ENCODE measurements at places on chromosomes 12 and 14.
A peak's percentile ranks its signal among the peaks of the same experiment; 100 is the strongest.

DNA sequence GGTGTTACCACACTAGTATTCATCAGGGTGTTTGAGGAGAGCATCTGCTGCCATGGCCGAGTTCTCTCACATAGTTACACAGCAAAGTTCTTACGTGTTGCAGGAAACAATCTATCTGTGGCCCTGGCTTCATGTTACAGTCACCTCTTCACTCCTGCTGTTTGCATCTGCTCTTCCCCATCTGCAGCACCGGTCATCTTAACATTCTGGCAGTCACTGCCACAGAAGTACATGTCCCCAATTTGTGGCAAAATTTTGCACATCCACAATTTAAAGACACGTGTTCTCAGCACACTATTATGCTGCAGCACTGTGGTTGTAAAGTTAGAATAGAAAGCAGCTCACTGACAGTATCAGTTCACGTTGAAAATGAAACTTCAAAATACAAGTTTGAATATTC lies 23.2 kb downstream of the MAPK1IP1L start:
- DNase-seq, result no peak

- DNase-seq, result no peak
These were observed 411 bp downstream of the TTLL5 start for GRCh38 chr14:75661499-75661814.

DNA sequence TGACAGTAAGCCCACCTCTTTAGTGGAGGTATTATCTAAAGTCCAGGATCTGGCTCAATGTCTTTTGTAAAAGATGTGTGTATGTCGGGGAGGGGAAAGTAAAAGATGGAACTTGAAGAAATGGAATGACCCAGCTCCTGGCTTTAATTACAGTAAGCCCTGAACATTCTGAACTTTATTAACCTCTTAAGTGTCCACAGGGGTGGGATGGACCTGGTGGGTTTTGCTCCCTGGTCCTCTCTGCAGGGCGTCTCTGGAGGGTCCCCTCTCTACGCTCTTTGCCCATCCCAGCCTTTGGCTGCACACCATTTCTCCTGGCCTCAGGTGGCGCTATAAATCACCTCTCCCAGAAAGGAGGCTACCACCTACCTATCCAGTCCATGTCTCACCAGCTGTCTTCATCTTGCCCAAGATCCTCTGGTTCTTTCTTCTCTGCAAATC lies 3.7 kb upstream of the CISTR start:
- no peak for DNase-seq

- DNase-seq, result no peak
These were observed 54.5 kb upstream of the ALX1 start for GRCh38 chr12:85225501-85225900.

GRCh38 chr14:68113343-68113930 lies 293.9 kb downstream of the RAD51B start:
- no peak for DNase-seq

- peak; percentile 77 for DNase-seq
These were observed 718.8 kb upstream of the TMEM132C start for GRCh38 chr12:127548123-127548553.

DNA sequence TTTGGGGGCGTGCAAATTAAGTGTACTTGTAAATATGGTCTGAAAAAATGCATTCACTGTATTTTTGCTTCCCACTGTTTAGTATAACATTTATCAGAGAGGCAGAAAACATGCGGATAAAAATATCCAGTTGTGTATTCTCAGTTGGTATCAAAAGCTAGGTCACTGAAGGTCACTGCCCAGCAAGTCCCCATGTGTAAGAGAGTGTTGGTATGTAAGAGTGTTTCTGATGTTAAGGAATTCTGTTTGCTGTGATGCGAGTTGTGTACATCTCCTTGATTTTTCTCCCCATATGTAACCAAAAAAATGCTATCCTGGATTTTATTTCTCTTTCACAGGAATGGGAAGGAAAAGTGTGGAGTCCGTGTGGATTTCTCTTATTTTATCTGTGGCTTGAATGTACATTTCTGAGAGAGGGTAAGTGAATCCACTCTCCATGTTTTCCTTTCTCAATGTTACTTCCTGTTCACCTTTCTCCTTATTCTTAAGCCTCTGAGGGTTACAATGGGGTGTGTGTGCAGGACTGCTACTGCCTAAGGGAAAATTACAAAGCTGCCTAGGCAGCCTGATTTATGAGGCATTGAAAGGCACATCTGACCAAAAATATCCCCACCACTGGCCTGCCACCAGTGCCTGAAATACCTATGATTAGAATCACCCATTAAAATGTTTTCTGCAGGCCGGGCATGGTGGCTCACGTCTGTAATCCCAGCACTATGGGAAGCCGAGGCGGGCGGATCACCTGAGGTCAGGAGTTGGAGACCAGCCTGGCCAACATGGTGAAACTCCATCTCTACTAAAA lies 97.9 kb upstream of the USP44 start:
- no peak for DNase-seq

DNA sequence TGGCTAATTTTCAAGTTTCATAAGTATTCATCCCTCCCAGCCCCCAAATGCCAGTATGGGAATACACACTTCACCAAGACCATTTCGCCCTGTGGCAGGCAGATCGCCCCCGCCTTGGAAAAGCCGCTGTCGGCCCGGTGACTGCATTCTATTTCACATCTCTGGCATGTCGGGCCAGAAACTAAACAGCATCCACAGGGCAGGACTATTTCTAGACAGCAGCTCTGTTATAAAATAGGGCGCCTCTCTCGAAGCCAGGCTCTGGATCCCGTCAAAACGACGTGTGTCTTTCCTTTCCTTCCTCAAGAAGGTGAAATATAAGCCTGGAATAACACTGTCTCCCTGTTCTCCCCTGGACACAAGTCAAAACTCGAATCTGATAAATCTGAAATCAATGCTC lies 56.8 kb downstream of the GSC start:
- DNase-seq, result no peak

- no peak for DNase-seq
These were observed 121.5 kb downstream of the ADGRD1 start for GRCh38 chr12:131075194-131075593.

- no peak for DNase-seq
These were observed 28.8 kb downstream of the KRT80 start for GRCh38 chr12:52162981-52163380.

DNA sequence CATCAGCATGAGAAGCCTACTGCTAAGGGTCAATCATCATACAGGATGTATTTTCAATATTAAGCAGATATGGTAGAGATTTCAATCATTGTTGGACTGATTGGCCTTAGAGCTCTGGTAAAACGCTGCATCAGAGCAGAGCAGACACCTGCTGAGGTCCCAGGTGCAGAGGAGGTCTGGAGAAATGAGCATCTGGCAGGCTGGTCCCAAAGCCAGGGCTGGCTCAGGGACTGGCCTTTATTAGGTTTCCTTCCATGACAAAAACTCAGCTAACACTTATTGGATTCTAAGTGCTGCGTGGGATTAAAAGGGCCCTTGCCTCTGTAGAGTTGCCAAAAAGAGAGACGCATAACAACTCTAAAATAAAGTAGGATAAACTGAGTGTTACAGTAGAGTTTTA lies 29.7 kb downstream of the AKAP6 start:
- DNase-seq, result no peak

- DNase-seq, result no peak
These were observed 1.8 kb downstream of the GLI1 start for GRCh38 chr12:57461276-57461916.

DNA sequence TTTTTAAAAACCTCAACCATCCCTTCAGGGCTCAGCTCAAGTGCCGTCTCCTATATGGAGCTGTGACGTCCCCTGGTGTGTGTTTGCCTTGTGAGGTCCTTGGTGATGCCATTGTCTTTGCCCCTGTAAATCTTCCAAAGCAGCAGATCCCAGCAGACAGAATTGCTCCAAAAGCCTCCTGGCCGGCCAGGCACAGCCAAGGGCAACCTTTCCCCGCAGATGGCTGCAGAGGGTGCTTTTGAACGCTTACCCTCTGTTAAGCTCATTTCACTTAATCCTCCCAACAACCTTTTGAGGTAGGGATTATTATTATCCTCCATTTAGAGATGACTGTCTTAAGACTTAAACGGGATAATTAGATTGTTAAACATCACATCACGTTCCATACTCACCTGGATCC lies 51.4 kb downstream of the RFX4 start:
- DNase-seq, result no peak

DNA sequence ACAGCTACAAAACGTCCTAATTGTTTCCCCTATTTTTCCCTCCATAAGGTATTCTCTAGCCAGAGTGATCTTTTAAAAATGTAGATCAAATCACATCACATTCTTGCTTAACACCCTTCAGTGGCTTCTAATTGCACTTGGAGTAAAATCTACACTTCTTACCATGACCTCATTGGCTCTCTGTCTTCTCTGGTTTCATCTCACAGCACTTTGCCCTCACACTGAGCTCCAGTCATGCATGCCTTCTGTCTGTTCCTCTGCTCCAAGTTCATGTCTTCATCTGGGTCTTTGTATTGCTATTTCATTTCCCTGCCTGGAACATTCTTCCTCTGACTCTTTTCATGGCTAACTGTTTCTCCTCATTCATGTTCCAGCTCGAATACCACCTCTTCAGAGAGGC lies 220.4 kb upstream of the GARIN6 start:
- DNase-seq, result no peak

- no peak for DNase-seq
These were observed 218.3 kb upstream of the CRY1 start for GRCh38 chr12:107311682-107312081.

GRCh38 chr12:95820096-95820703 lies 29.6 kb upstream of the NTN4 start:
- DNase-seq, result peak; percentile 51

Measured in NCI-H1436 (cell line).